NCI-H446 treated with DMSO at 0.1 percent for 48 hours (cell line): ENCODE measurements at places on chromosomes 1 and 21.

DNA sequence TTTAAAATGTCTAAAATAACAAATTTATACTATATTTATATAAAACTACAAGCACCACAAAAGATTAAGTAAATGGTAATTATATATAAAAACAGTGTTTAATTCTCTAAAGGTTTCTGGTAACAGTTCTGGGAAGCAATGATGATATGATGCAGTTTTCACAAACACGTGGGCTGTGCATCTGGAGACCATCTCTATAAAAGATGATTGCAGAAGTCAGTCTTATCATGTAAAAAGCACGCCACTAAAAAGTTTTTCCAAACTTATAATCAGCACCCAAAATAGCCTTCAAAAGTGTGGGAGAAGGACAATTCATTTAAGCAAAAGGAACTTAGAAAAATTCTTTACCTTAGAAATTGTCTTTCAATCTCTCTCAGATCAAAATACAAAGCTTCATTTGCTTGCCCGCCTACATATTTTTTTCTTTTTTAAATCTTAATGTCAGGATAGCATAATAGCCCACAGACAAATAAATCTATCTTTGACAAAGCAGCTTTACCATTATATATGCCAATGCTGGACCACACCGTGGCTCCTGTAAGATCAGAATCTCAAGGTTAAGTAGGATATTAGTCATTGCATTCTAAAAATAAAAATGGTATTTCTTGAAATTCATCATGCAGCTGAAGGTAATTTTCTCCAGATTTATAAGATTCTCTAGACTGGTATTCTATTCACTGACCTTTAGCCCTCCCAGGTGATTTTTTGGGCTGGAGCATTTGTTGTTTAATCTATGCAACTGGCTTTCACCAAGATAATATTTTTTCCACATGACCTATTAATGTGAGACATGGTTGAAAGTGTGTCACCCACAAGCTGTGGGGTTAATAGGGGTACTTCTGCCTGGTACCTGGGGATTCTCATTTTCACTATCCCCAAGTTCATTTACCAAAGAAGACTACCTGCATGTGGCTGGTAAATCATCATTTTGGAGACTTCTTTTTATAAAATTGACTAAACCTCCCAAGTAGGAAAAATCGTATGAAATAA, 189.6 kb upstream of the ST6GALNAC5 start:
- DNase-seq: no peak

GRCh38 chr1:67143966-67144365, 9.2 kb upstream of the C1orf141 start:
- no peak for DNase-seq

DNA sequence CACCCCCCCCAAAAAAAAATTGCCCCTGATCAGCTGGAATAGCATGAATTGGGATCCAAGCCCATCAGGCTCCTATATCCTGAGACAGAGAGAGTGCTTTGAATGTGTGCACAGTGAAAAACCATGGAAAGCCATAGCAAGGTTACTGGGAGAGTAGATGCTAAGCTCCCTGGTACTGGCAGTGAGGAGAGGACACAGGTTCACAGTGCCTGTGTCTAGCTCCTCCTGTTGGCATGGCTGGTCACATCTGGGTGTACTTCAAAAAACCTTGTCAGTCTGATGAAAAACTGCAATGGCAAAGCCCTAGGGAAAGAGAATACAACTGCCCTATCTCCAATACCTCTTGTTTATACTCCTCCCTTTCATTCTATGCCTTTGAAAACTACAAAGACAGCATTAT, 12.9 kb downstream of the COPA start:
- no peak for DNase-seq

- DNase-seq: peak; percentile 4
These were observed 32.0 kb downstream of the CCSAP start for GRCh38 chr1:229310833-229311232.

- peak; percentile 91 for DNase-seq
These were observed 13.0 kb downstream of the UBE4B start for GRCh38 chr1:10045480-10046355.

DNA sequence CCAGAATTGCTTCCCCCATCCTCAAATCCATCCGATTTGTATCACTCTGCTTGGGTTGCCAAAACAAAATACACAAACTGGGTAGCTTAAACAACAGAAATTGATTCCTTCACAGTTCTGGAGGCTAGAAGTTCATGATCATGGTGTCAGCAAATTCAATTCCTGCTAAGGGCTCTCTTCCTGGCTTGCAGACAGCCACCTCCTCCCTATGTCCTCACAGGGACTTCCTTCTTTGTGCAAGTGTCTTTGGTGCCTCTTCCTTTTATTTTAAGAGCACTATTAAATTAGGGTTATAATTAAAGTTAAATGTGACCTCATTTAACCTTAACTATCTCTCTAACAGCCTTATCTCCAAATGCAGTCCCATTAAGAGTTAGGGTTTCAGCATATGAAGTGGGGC, 112.8 kb downstream of the PLPP3 start:
- no peak for DNase-seq

DNA sequence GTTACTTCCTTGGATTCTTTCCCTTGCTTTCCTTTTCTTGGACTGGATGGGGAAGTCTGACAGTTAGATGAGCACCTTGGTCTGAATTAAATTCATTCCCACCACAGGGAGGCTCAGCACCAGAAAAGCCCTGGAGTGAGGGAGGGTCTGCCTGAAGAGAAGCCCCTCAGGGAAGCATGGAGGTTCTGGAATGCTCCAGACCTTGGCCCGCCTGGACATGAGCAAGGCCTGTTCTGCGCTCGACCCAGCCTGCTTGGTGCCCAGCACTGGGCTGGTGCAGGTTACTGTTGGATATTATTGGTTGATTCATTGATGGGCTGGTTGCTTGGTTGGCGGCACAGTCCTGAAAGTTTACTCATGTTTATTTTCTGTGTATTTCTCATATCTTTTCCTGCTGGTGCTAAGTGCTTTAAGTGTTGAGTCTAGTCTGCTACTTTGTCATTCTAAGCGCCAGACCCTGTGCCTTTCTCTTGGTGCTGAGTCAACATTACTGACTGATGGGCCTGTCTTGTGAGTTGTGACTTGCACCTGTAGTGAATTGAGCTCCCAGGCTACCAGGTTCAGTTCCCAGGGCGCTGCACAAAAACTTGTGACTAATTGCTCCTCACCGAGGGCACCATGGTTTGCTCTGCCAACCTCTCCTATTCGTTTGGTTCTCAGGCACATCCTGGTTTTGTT, 538.5 kb downstream of the KIF26B start:
- DNase-seq: no peak

DNA sequence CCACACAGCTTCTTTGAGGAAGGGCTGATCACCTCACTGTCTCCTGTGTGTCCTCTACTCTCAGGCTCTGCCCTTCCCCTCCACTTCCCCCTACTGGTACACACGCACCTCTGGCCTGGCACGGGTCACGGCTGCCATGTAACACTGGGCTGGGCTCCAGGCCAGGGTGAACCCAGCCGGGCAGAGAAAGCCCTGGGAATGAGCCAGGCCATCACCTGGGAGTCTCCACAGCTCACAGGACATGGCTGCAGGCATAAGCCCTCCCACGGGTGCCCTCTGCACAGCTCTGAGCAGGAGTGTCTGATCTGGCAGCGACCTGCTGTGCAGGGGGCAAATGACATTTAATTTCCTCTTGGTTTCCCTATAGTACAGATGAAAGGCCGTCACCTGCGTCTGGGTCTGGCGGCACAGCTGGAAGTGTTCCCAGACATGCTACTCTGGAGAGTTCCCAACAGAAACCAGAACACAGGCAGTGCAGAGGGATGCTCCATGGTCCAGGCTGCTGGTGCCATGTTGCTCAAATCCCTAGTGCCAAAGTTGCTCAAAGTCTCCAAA, 61.2 kb downstream of the ERI3 start:
- DNase-seq: no peak

- no peak for DNase-seq
These were observed 12.5 kb downstream of the TP73 start for GRCh38 chr1:3664700-3665375.

DNA sequence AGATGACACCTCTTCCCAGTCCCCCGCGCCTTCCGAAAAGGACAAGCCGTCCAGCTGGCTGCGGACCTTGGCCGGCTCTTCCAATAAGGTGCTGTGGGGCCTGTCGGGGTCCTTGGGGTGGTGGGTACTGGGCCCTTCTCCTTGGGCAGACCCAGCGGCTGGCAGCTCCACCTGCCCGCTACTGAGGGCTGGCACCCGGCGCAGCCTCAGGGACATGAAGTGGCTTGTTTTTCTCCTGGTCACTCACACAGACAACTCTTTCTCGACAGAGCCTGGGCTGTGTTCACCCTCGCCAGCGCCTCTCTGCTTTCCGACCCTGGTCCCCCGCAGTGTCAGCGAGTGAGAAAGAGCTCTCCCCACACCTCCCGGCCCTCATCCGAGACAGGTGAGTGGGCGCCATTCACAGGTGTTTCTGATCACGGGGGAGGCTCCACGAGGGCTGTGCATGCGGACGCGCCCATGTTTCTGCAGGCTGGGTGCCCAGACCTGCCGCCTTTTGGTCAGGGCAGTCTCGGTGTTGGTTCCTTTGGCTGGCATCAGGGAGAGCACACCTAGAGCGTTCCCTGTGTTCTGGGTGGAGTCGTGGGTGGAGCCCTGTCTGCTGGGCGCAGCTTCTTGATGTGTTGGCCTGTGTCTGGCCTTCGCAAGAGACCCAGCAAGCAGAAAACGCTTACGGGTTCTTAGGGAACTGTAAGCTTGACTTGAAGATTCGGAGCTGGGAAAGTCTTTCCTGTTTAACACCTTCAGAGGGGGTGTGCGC, 75.1 kb downstream of the SKI start:
- no peak for DNase-seq

DNA sequence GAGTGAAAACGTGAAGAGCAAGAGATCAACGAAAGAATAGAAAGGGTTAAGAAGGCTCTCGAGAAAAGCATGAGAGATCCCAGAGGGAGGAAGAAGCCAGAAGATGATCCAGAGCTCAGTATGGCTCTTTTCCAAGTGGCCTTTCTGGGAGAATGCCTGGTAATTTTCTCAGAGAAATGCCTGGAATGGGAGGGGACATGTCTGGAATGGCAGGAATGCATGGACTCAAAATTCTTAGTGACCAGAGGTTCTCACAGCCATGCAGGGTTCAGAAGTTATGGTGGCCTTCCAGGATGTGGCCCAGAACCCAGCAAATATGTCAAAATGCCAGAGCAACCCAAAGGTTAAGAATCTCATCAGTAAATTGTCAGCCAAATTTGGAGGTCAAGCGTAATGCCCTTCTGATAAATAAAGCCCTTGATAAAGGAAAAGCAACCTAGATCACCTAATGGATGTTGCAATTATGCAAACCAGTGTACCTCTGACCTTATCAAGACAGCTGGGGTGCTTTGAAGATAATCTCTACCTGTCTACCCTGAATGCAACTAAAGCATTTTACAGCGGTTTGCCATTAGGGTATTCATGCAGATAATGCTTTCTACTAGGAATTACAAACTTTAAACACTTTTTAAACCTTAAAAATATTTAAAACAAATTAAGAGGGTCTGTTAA, 53.1 kb downstream of the NBPF6 start:
- DNase-seq: no peak

- no peak for DNase-seq
These were observed 109.0 kb downstream of the ZMYM4 start for GRCh38 chr1:35377555-35377954.

DNA sequence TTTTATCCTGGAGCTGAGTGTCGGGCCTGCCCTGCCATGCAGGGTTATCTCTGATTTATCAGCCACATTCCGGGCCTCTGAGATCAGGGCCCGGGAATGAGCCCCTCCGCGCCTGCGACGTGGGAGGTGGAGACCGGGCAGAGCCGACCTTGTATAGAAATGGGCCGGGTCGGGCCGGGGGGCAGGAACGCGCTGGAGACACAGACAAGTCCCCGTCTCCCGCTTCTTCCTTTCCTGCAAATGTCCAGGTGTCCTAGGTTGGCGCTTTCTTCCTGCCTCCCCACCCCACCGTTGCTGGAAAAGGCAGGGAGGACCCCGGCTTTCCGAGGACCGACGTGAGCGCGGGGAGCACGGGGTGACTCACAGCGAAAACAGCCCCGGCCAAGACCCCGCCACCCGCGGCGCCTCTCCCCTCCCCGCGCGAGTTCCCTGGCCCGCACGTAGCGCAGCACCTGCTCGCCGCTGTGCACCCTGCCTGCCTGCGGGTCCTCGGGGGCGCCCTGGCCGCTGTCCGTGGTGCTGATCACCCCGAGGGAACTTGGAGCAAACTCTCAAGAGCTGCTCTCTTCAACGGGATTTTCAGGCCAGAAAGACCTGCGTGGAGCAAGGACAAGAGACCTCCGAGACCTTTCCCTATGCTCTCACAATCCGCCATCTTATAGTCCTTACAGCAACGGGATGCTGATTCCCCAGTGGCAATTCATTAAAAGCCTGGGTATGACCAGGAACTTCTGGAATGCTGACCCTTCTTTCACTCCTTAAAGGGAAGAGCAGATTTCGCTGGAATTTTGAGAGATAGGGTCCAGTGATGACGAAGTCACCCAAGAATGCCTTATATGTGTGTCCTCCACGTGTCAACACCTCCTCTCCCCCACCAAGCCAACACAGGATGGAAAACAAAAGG, 475 bp upstream of the NPPB start:
- no peak for DNase-seq
